CD4-positive, alpha-beta T cell treated with Interleukin-21 for 1 hour (primary cell): ENCODE measurements at places on chromosomes 5 and 9.

GRCh38 chr5:135317286-135317685 is 81.7 kb downstream of the MACROH2A1 start:
- DNase-seq, result no peak

GRCh38 chr5:167745868-167746267 is 545.6 kb upstream of the WWC1 start:
- DNase-seq, result no peak

DNA sequence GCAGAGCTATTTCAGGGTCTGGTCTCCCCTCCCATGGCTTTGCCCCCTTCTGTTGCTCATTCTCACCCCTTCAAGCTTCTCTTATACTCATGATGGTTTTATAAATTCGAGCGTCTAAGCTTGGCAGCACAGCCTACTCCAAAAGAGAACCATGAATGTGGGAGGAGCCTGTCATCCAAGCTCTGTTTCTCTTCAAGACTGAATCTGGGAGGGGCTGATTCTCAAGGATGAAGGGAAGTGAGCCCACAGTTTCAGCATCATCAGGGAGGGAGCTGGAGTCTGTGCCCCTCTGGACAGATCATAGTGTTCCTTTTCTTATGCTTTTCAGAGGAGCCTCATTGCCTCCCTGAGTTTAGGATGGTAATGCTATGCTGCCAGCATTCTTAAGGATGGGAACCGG is 168.6 kb downstream of the CFAP90 start:
- no peak for DNase-seq

DNA sequence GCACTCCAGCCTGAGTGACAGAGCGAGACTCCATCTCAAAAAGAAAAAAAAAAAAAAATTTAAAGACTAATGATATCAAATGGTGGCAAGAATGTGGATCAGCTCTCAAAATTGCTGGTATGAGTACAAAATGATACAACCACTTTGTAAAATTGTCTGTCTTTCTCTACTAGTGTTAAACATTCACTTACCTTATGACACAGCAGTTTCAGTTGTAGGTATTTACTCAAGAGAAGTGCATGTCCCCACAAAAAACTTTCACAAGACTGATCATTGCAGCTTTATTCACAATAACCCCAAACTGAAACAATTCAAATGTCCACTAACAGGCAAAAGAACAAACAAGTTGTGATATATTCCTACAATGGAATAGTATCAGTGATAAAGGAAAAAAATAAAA is 14.7 kb upstream of the CETN3 start:
- no peak for DNase-seq

DNA sequence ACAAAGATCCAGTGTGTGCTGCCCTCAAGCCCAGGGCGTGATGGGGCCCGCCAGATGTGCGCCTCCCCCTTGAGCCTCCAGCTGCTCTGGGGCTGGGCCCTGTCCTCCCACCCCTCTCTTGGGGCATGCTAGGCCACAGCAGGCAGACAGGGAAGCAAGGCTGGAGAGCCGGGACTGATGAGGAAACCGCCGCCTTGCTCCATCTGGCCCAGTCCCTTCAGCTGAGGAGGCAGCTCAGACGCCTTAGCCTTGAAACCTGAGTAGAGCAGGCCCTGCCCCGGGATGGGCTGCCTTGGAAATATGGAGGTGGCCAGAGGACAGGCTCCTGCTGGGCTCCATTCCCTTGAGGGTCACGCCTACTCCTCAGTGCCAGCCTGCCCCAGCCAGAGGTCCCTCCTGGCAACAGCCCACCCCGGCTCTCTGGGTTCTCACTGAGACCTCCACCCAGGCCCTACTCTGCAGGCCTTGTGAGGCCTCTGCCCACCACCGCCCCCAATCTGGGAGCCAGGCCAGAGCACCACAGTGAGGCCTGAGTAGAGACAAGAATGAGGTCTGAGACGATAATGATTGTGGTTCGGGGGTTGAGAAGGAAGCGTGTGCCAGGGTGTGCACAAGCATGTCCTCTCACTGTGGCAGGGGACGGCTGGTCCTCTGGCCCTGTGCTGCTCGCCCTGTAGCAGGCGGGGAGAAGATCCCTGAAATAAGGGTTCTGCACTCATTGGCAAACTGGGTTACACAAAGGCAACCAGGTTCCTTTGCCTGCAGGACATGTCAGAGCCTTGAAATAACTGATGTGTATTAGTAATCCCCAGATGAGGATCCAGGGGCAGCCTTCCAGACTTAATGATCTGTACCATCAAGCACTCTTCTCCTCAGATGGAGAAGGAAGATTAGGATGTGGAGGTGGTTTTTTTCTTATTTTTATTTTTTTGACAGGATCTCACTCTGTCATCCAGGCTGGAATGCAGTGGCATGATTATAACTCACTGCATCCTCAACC is 30.9 kb downstream of the CXXC5 start:
- no peak for DNase-seq

- no peak for DNase-seq
Observed at GRCh38 chr5:131496400-131496713, 138.7 kb downstream of the RAPGEF6 start.

GRCh38 chr9:21018177-21018576 is 13.3 kb downstream of the HACD4 start:
- DNase-seq, result no peak
